ENCODE measurements at places on chromosomes 6 and 20.

DNA sequence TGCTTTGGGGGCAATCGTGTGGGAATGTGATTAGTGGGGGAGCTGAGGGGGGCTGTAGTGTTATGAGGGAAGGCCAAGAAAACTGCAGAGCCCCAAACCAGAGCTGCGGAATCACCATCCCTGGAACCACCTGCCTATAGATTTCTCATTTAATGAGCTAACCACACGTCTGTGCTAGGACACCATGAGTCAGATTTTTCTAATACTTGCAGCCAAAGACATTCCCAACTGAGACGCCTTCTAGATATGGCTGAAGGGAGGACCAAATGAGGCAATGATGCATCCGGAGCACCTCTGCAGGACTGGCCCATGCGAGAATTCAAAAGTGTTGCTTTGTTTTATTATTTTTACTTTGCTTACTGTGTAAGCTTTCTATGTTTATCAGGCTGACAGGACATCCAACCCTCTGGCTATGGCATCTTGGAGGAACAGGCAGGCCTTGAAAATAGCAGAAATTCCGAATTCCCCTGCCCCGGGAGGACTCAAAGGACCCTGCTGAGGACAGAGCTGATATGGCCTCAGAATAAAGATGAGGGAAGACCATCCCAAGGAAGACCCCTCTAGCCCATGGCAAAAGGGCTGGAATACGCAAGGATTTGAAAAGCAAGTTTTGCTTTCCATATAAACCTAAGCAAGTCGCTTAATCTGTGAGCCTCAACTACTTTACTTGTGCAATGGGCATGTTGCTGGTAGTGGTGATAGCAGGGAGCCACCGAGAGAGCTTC lies 3.1 kb upstream of the PTGIS start:
- no peak for DNase-seq

DNA sequence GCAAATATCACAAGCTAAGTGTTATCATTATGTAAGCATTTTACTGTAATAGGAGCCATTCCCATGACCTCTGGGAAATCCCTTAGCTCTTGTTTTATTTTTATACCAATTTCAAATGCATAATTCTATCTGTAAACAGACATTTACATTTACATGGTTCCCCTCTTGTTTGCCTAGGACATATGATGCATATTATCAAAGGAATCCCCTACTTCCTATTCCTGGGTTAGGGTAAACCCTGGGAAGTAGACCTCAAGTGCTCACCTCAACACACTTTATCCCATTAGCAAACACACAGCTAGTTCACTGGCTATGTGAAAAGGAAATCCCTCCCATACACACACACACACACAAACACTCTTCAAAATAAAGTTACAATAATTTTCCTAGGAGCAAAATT lies 27.1 kb downstream of the PDE10A start:
- no peak for DNase-seq

GRCh38 chr6:89826029-89826528 lies 3.6 kb upstream of the CASP8AP2 start:
- no peak for DNase-seq

DNA sequence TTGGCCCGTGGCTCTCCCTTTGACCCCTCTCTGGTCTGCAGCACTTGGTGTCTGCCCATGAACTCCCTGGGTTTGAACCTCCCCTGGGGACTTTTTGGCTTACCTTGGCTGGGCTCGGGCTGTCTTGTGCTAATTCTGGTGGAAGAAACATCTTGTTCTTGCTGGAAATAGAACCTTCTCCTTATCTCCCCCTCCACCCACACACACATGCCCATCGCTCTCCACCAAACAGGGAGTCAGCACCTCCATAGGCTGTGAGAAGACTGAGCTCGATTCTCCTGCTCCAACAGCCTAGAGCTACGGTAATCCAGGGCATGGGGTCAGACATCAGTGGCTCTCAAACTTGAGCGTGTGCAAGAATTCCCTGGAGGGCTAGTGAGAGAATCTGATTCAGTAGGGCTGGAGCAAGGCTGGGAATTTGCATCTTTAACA lies 114.4 kb upstream of the SLC22A23 start:
- DNase-seq = no peak

- DNase-seq = no peak
Observed at GRCh38 chr20:8795404-8795803, 273.5 kb upstream of the PLCB4 start.

- DNase-seq = no peak
Observed at GRCh38 chr6:110800839-110801196, 14.5 kb downstream of the CDK19 start.

DNA sequence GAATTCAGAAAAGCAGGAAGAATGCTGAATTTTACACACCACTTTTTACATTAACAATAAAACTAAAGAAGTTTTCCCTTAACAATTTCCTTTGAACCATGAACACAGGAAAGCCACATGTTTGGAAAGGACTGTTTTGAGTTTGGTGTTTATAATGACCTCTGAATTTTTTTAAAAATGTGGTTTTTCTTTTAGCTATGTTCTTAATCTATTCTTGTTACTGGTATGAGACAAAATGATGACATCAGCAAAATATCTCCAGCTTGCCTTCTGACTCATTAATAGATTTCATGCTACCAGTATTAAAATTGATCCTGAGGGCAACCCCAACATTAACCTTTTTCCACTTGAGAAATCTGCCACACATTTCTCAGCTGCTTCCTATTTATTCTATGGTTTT lies 217.5 kb upstream of the THEMIS start:
- DNase-seq = no peak

- no peak for DNase-seq
Observed at GRCh38 chr20:44866703-44867335, 18.7 kb upstream of the YWHAB start.

- DNase-seq = no peak
Observed at GRCh38 chr6:14038467-14039437, 78.8 kb upstream of the CD83 start.

DNA sequence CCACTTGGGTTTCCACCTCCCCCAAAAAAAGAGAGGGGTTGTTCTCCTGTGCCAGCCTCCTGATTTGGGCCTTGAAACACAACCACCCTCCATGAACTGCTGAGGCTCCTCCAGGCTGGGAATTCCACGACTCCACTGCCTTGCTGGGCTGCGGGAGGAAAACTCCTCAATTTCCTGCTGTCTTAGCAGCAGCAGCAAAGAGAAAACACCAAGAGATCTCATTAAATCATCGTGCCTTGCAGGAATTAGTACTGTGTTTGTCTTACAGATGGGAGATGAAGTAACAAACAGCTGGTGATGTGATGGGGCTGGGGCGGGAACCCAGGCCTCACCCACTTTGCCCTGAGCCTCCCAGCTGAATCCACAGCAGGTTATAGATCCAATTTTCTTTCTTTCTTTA lies 29.0 kb downstream of the BPIFB1 start:
- peak; percentile 2 for DNase-seq

DNA sequence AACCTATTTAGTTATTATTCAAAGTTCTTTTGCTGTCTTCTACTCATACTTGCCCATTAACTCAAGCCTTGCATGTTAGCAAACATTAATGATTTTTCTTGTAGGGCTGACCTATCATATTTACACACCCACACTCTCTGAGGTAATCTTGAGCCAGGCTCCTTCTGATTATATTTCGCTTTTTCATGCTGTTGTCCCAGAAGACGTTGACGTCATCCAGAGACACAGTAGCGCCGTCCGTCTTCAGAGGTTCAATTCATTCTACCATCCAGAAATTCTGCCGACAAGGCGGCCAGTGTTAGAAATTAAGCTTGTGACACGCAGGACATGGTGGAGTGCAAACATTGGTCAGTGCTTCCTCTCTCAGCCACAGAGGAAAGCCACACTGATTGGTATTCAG lies 584.7 kb downstream of the BMP2 start:
- DNase-seq = no peak

DNA sequence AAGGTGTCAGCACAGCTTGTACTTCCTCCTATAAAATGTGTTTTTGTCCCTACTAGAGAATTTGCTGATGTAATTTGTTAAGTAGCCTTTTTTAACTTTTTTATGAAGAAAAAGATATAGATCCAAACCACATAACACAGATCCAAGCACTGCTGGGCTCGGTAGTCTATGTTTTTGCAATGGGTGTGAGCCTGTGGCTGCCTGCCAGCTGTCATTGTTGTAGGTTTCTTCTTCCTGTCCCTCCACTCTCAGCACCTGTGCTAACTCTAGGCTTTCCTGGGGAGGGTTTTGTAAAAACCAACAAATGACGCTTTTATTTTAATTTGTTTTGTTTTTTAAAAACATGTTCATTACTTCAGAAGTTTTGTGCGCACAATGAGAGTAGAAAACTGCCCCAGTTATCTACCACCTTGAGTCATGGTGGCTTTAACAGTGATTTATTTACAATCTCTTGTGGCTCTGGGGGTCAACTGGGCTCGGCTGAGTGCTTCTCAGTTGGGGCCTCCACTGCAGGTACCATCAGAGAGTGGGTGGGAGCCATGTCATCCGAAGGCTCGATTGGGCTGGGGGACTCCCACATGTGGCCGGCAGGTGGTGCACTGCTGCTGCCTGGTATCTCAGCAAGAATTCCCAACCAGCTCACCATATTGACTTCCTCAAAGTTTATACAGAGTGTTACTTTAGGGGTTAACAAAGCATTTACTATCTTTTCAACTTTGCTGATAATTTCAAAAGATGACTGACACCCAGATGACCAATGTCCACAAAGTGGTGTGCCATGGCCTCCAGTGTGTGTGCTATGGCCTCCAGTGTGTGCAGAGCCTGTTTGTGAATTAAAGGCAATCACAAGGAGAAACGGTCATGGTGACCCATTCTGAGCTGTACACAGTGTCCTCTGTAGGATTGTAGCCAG lies 3.0 kb upstream of the CCR6 start:
- no peak for DNase-seq

- DNase-seq = no peak
Observed at GRCh38 chr6:108851756-108852155, 3.5 kb downstream of the ARMC2 start.

GRCh38 chr6:143286251-143286795 lies 164.2 kb downstream of the ADAT2 start:
- DNase-seq = no peak

DNA sequence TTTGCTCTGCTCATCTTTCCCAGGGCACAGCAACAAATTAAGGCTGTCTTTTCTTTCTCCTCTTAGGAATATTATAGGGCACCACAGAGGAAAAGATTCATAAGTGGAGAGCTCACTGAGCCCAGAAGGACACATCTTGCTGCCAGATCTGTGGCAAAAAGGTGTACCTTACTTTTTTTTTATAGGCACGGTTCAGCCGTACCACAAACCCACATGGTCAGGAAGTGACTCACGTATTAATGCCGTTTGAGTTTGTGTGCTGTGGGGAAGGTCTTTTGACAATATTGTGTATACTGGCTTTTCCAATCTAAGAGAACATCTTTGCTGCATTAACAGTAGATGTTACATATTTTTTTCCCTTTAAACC lies 28.4 kb downstream of the PAQR8 start:
- DNase-seq = no peak

DNA sequence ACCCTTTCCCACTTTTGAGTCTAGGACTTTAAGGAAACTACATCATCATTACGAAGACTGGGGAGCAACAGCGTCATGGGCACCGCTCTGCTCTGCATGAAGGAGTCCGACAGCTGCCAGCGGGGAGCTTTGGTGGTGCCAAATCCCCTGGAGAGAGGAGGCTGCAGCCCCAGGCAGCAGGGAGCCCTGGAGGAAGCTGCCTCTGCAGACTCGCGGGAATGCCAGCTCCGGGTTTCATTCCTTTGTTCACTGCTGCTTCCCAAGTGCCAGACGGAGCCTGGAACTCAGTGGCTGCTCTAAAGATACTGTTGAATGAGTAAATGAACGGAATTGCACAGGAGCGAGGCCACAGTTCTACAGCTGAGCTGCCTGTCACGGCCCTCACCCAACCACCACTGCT lies 196.5 kb upstream of the THBS2 start:
- no peak for DNase-seq

Measured in posterior cingulate gyrus (tissue), 11 donors.